ENCODE measurements at places on chromosomes 6 and 20.

DNA sequence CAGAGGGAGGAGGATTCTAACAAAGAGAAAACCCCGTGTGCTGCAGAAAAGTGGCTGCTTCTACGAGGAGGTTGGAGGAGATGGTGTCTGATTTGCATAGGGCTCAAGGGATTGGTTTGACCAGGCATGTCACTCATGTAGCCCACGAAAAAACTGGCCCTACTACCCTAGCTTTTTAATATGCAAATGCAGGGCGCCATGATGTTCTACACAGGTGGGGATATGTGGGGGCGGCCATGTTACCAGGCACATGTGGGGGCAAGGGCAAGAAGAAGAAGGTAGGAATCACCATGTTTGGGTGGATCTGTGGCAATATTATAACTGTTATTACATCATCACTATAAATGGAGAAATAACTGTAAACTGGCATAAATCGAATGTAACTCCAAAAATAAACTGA is 9.9 kb downstream of the KIAA1755 start:
- no peaks in the 10 kb centered on the region for H3K27me3 ChIP-seq
- DNase-seq: no peak
- H3K4me1 ChIP-seq: peaks cover 3% of the 10 kb centered on the region

GRCh38 chr6:106452628-106453027 is 92.1 kb downstream of the CRYBG1 start:
- no peaks in the 10 kb centered on the region for H3K36me3 ChIP-seq
- H3K27me3 ChIP-seq: no peaks in the 10 kb centered on the region
- DNase-seq: no peak
- H3K4me3 ChIP-seq: no peak overlapping the region
- no peak overlapping the region for H3K27ac ChIP-seq

- H3K27ac ChIP-seq: no peak overlapping the region
- H3K27me3 ChIP-seq: no peaks in the 10 kb centered on the region
- H3K4me3 ChIP-seq: no peak overlapping the region
- H3K4me1 ChIP-seq: no peaks in the 10 kb centered on the region
- no peak for DNase-seq
- H3K36me3 ChIP-seq: no peaks in the 10 kb centered on the region
These were observed 551 bp downstream of the TREML2 start for GRCh38 chr6:41200296-41200900.

- no peaks in the 10 kb centered on the region for H3K36me3 ChIP-seq
- no peak overlapping the region for H3K27ac ChIP-seq
- H3K4me1 ChIP-seq: no peaks in the 10 kb centered on the region
- H3K4me3 ChIP-seq: no peak overlapping the region
- H3K27me3 ChIP-seq: no peaks in the 10 kb centered on the region
These were observed 37.9 kb upstream of the HDDC2 start for GRCh38 chr6:125339653-125340052.

GRCh38 chr20:31260326-31260932 is 3.0 kb downstream of the DEFB115 start:
- no peaks in the 10 kb centered on the region for H3K27me3 ChIP-seq
- H3K4me1 ChIP-seq: no peaks in the 10 kb centered on the region
- DNase-seq: no peak
- H3K4me3 ChIP-seq: no peak overlapping the region
- H3K36me3 ChIP-seq: no peaks in the 10 kb centered on the region
- H3K27ac ChIP-seq: no peak overlapping the region

- no peaks in the 10 kb centered on the region for H3K36me3 ChIP-seq
- H3K27ac ChIP-seq: no peak overlapping the region
- H3K4me3 ChIP-seq: no peak overlapping the region
- H3K4me1 ChIP-seq: no peaks in the 10 kb centered on the region
- H3K27me3 ChIP-seq: no peaks in the 10 kb centered on the region
These were observed 63.4 kb downstream of the DST start for GRCh38 chr6:56579155-56579851.

- no peaks in the 10 kb centered on the region for H3K4me1 ChIP-seq
- no peak overlapping the region for H3K4me3 ChIP-seq
- H3K27ac ChIP-seq: no peak overlapping the region
- no peak for DNase-seq
- no peaks in the 10 kb centered on the region for H3K36me3 ChIP-seq
- no peaks in the 10 kb centered on the region for H3K27me3 ChIP-seq
These were observed 259.3 kb downstream of the TFAP2B start for GRCh38 chr6:51077821-51078518.

DNA sequence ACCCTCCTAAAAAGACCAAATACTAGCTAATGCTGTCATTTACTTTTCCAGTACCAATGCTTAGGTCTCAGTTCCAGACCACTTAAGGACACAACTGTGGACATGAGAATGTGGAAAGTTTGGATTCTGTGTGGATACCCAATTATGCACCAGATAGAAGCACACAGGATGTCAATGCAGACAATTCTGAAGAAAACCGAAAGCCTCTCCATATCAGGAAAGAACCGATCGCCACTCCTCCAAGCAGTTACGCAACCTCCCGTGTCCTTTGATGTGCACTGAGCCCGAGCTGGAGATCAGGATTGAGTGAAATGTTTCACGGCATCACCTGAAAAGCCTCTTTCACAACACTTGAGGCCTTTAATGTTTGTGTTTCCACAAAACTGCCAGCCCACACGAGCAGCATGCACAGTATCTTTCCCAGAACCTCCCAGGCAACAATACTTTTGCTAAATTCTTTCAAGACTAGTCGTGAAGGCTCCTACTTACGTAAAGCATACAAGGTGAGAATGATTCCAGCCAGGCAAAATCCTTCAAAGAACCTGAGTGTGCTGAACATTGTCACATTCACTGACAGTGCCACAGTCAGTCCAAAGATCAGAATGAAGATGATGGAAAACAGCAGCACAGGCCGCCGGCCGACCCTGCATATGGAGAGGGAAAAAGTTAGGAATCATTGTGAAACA is 47.0 kb downstream of the SLC22A23 start:
- DNase-seq: no peak
- no peak overlapping the region for H3K27ac ChIP-seq
- H3K27me3 ChIP-seq: no peaks in the 10 kb centered on the region
- H3K4me1 ChIP-seq: no peaks in the 10 kb centered on the region
- H3K4me3 ChIP-seq: no peak overlapping the region

DNA sequence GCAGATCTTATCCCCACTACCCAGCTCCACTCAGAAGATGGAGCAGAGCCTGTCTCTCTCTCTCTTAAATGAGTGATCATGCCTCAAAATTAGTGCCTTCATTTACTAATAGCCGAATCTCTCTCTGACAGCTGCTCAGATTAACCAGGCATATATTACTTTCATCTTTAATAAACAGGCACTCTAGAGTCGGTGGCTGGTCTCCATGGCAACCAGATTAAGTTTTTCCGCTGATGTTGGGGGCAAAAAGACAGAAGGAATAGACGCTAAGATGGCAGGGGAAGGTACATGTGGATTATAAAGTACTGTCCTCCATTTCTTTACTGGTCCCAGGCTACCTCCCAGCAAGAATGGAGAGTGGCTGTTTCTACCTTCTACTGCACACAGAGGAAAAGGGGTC is 121.6 kb downstream of the QRSL1 start:
- H3K27ac ChIP-seq: no peak overlapping the region
- no peak overlapping the region for H3K4me3 ChIP-seq
- H3K4me1 ChIP-seq: no peaks in the 10 kb centered on the region
- H3K27me3 ChIP-seq: no peaks in the 10 kb centered on the region
- H3K36me3 ChIP-seq: no peaks in the 10 kb centered on the region

GRCh38 chr6:158475344-158476302 is 84.3 kb upstream of the TMEM181 start:
- DNase-seq: no peak
- H3K36me3 ChIP-seq: no peaks in the 10 kb centered on the region
- H3K27me3 ChIP-seq: no peaks in the 10 kb centered on the region
- H3K4me1 ChIP-seq: no peaks in the 10 kb centered on the region

- no peak overlapping the region for H3K27ac ChIP-seq
- H3K36me3 ChIP-seq: no peaks in the 10 kb centered on the region
- H3K4me3 ChIP-seq: peak overlapping the region; percentile 56
- DNase-seq: no peak
- peaks cover 7% of the 10 kb centered on the region for H3K4me1 ChIP-seq
These were observed 26.5 kb downstream of the ULBP1 start for GRCh38 chr6:149990212-149990660.

DNA sequence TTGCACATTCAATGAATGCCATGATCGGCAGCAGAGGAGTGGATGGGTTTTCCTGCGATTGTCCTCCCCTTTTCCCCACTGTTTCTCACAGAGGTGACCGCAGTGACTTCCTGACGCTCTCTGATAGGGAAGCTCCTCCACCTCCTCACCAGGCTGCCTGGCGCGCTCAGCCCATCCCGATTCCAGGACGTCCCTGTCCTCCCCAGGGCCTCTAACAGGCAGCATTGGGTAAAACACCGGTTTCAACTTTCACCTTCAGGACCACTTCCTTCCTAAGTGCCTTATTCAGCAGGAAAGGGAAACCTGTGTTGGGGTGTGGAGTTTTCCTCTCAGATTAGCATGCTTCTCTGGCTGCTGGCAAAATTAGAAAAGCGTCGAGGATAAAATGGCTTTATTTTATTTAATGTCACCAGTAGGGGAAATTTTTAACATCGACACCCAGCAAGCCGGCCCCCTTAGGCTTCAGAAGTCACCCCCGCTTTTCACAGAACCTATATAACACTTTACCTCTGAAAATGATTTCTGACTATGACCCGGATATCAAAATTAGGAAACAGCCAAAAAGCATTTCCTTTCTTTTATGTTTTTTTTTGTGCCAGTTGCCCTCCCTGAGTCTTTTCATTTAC is 570.4 kb upstream of the GJE1 start:
- no peak for DNase-seq
- no peaks in the 10 kb centered on the region for H3K4me1 ChIP-seq
- peak overlapping the region; percentile 50 for H3K27ac ChIP-seq
- H3K27me3 ChIP-seq: no peaks in the 10 kb centered on the region
- peak overlapping the region; percentile 59 for H3K4me3 ChIP-seq

- DNase-seq: no peak
- no peak overlapping the region for H3K4me3 ChIP-seq
- H3K27me3 ChIP-seq: no peaks in the 10 kb centered on the region
- H3K36me3 ChIP-seq: no peaks in the 10 kb centered on the region
- no peak overlapping the region for H3K27ac ChIP-seq
These were observed 164.9 kb upstream of the SASH1 start for GRCh38 chr6:148177589-148178233.

- H3K27ac ChIP-seq: peak overlapping the region; percentile 88
- peak overlapping the region; percentile 65 for H3K4me3 ChIP-seq
- H3K27me3 ChIP-seq: no peaks in the 10 kb centered on the region
- no peak for DNase-seq
These were observed 710 bp upstream of the ZNF343 start for GRCh38 chr20:2509468-2509781.

DNA sequence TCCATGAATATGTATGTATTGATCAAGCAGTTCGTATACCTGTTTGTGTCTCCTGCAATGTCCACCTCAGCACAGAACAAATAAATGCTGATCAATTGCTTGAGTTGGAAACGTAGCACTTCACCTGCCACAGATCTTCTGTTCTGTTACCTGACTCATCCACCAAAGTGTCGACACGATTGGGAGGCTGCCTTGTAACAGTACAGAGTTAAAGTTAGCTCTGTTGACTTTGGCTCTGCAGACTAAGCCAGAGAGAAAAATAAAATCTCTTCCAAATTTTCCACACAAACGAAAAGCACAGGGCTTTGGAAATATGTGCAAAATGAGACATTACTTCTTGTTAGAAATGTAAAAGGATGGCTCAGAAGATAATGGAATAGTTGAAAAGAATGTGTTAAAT is 245.4 kb downstream of the NRN1 start:
- no peak for DNase-seq
- no peak overlapping the region for H3K27ac ChIP-seq
- no peaks in the 10 kb centered on the region for H3K36me3 ChIP-seq
- no peaks in the 10 kb centered on the region for H3K4me1 ChIP-seq

GRCh38 chr20:46635514-46636136 is 15.6 kb downstream of the SLC13A3 start:
- no peaks in the 10 kb centered on the region for H3K36me3 ChIP-seq
- H3K27me3 ChIP-seq: no peaks in the 10 kb centered on the region
- H3K27ac ChIP-seq: no peak overlapping the region
- no peaks in the 10 kb centered on the region for H3K4me1 ChIP-seq

- H3K36me3 ChIP-seq: no peaks in the 10 kb centered on the region
- H3K27me3 ChIP-seq: no peaks in the 10 kb centered on the region
- DNase-seq: no peak
- H3K4me1 ChIP-seq: no peaks in the 10 kb centered on the region
These were observed 121.4 kb downstream of the ATXN1 start for GRCh38 chr6:16639684-16640480.

DNA sequence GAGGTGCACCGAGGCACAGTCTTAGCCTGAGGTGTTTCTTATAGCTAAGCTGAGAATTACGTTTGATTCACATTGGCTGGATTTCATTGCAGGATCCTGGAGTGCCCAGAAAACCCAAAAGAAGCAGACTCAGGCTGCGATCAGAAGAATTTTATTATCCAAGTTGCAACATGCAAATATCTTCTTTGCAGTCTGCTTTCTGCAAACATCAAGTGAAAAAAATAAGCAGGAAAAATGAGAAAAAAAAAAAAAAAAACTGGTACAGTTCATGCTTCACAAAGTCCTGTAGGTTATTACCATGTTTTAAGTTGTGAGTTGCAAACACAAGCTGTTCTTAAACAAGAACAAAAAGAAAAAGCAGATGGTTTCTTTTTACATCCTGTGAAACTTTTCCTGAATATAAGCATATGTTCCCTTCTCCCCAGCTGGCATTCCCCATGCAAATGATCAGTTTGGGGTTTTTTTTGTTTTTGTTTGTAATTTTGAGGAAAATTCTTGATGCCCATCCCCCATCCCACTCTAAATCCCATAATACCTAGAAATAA is 349.0 kb downstream of the CBLN4 start:
- H3K36me3 ChIP-seq: no peaks in the 10 kb centered on the region
- no peaks in the 10 kb centered on the region for H3K27me3 ChIP-seq
- DNase-seq: no peak
- no peak overlapping the region for H3K4me3 ChIP-seq

DNA sequence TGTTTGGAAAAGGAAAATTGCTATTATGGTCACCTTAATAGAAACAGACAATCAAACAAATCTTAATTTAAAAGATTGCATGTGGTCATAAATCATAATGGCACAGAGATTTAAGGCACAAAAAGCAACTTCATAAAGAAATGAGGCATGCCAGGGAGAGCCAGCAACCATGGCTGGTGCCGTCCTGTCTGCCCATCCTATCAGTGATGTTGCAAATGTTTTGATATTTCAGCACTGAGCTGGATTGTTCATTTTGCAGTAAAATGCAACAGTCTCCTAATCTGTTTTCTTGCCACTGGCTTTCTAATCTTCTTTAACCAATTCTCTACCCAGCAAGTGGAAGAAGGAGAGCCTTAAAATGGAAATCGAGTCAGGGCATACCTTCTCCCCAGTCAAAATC is 249.8 kb downstream of the SAMD5 start:
- H3K4me1 ChIP-seq: no peaks in the 10 kb centered on the region
- H3K4me3 ChIP-seq: no peak overlapping the region
- no peaks in the 10 kb centered on the region for H3K36me3 ChIP-seq
- DNase-seq: no peak
- no peaks in the 10 kb centered on the region for H3K27me3 ChIP-seq

- H3K27ac ChIP-seq: no peak overlapping the region
- H3K27me3 ChIP-seq: no peaks in the 10 kb centered on the region
- no peak for DNase-seq
- no peak overlapping the region for H3K4me3 ChIP-seq
- no peaks in the 10 kb centered on the region for H3K4me1 ChIP-seq
- H3K36me3 ChIP-seq: no peaks in the 10 kb centered on the region
These were observed 395.8 kb upstream of the PLCB4 start for GRCh38 chr20:8673116-8673515.

All from breast epithelium (tissue), 4 donors.